Stimulated activated CD4-positive, alpha-beta T cell treated with anti-CD3 and anti-CD28 coated beads, Interleukin-1b, Interleukin-23, amount 100 ng/mL, for 1 hour (primary cell): ENCODE measurements at places on chromosomes 11 and 22.

DNA sequence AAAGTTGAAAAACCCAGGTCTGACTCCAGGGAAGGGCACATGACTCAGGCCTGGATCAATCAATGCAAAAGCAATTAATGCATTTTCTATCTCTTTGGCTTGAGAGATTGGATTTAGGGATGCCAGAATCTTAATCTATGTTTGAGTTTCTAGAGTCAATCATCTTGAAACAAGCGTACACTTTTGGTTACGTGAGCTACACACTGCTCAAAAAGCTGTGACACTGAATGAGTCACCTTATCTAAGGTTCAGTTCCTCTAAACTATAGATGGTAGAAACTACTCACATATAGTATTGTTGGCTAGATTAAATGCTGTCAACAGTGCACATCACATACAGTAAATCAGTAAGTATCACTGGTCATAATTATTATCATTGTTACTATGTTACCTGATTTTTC, 24.2 kb downstream of the MRE11 start:
- no peak for DNase-seq

GRCh38 chr11:47248304-47248663, 330 bp downstream of the ACP2 start:
- no peak for DNase-seq

- DNase-seq, result no peak
These were observed 136.1 kb downstream of the DCDC1 start for GRCh38 chr11:31233425-31233824.

DNA sequence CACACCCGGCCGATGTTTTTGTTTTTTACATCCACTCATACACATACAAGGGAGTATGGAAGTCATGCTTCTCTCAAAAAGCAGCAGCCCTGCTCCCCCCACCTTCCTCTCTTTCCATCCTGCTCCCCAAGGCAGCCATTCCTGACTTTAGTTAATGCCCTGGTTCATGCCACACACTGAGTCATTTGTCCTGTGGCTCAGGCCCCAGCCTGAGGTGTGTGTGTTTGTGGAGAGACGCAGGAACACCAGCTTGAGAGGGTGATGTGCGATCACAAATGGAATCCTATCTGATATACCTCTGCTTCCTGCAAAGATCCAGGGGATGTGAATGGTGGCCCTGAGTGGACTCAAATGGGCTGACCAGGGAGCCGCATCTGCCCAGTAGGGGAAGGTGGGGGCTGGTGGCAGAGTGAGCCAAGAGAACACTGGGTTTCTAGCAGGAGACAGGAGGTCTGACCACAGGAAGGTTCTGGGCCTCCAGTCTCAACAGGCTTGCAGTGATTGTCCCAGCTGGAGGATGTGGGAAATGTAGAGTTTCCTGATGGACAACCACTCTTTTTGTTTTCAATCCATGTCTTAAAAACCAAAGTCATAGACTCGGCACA, 86.7 kb downstream of the OSBP2 start:
- DNase-seq, result no peak

DNA sequence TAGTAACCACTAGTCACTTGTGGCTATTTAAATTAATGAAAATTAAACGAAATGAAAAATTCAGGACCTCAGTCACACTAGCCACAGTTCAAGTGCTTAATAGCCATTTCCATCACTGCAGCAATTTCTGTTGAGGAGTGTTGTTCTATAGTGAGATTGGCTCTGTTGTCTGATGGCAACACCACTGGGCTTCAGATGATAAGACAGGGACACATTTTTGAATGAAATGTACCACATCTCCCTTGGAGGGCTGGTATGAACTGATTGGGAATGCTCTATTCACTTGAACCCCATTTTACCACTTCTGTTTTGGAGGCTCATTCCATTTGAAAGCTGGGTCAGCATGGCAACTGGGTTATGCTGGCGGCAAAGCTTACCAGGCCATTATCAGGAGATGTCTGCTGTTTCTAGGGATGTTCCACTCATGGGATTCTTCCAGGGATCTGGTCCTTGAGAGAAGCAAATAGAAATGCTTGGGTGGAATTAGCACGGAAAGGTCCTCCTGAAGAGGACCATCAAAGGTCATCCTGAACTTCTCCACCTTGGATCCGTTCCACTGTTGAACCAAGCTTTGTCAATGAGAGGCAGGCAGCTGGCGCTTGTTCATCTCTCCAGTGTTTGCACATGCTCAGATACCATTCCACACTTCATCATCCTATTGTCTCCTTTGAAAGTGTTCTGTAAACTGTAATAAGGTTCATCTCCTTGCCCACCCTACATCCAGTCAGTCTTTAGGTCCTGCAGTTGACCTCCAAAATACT, 7.6 kb downstream of the AMOTL1 start:
- no peak for DNase-seq

- DNase-seq, result no peak
These were observed 19.8 kb downstream of the KCNQ1 start for GRCh38 chr11:2464451-2465165.

DNA sequence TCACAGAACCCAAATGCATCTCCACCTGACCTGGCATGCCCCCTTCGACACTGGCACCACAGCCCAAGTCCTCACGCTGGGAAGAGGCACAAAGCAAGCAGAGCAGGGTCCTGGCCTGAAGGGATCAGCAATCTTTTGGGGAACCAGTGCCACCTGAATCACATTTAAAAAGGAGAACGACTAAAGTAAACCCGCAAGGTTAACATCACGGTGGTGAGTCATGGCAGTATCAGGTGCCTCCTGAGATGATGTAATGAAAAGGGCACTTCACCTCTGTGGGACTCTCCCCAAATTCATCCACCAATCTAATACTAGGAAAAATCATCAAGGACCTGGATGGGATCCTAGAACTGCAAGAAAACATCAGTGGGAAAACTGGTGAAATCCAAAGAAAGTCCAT, 44.9 kb downstream of the PACSIN2 start:
- no peak for DNase-seq

- DNase-seq, result no peak
These were observed 1.5 kb downstream of the ZC3H7B start for GRCh38 chr22:41302811-41303210.

DNA sequence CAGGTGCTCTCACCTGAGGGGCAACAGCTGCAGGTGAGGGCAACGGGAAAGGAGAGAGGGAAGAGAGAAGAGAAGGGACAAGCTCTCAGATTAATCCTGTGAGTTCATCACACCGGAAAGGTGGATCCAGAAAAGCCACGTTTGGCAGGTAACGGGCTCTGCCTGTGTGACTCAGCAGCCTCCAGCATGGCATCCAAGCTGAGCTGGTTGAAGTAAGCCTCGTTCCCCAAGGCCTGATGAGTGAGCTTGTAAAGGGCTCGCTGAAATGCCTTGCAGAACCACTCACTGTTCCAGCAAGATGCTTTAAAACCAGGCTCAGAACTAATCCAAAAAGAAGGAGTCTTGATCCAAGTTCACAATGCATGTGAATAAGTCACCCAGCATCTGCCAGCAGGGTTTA, 206.9 kb upstream of the TMEM45B start:
- DNase-seq, result no peak

- no peak for DNase-seq
These were observed 25.9 kb downstream of the PIWIL4 start for GRCh38 chr11:94593030-94593429.

- no peak for DNase-seq
These were observed 1.7 kb downstream of the ZBTB16 start for GRCh38 chr11:114061048-114061680.

- no peak for DNase-seq
These were observed 87.7 kb upstream of the HORMAD2 start for GRCh38 chr22:29992341-29993275.

- DNase-seq, result no peak
These were observed 23.5 kb upstream of the CRYBB3 start for GRCh38 chr22:25176175-25176574.

DNA sequence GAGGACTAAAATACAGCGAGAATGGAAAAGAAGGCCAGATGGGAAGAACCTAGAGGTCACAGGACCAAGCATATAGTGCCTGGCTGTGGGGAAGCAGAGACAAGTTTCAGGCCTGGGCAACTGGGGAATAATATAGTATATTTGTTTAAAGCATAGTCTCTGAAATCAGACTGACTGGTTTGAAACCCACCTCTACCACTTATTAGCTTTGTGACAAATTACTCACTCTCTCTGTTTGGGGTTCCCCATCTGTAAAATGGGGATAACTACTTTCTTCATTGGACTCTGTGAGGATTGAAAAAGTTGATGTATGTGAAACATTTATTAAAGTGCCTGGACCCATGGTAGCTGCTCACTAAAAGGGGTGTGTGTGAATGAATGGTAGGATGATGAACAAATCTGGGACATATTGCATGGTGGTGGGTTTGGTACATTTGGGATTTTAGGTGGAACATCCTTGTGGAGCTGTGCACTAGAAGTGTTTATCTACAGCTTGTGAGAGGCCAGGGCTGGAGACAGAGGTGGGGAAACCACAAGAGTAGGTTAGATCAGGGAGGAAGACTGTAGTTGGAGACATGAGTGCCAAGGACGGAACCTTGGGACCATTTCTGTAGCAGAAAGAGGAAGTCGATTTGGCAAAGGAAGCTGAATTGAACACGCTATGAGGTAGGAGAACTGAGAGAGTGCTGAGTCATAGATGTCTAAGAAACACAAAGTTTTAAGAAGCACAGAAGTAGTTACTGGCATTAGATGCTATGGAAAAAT, 52.6 kb downstream of the SWAP70 start:
- no peak for DNase-seq

- no peak for DNase-seq
These were observed 193.6 kb downstream of the CWF19L2 start for GRCh38 chr11:107263844-107264563.

GRCh38 chr11:119511614-119512306, 88.8 kb upstream of the THY1 start:
- DNase-seq, result no peak

DNA sequence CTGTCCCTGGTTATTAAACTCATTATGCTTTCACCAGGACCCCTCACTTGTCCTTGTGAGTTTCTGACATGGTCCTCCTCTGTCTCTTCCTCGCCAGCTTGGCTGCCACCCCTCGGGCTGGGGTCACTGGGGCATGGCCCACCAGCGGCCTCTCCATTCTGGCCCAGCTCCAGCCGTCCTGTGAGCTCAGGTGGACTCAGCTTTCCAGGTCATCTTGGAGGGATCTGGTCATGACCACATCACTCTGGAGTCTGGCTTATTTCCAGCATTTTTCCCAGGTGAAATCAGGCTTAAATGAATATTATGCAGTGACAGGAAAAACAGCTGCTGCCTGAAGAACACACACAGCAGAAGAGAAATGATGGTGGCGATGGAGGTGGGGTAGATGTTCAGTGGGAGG, 224.5 kb downstream of the ADAMTS15 start:
- DNase-seq, result no peak

DNA sequence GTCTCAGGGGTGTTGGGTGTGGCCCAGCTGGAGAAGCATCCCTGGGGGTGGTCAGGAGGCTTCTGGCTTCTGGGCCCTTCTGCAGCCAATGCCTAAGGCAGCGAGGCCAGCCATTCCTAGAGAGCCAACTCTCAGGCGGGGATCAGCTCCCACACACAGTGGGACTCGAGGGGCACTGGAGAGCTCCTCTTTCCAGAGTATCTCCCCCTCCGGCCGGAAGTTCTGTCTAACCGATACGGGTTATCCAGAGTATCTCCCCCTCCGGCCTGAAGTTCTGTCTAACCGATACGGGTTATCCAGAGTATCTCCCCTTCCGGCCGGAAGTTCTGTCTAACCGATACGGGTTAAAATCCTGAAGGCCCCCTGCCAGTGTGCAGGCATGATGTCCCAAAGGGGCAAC, 71.2 kb upstream of the B3GAT1 start:
- DNase-seq, result no peak

- DNase-seq, result no peak
These were observed 452 bp downstream of the MACROD1 start for GRCh38 chr11:64165481-64165841.

DNA sequence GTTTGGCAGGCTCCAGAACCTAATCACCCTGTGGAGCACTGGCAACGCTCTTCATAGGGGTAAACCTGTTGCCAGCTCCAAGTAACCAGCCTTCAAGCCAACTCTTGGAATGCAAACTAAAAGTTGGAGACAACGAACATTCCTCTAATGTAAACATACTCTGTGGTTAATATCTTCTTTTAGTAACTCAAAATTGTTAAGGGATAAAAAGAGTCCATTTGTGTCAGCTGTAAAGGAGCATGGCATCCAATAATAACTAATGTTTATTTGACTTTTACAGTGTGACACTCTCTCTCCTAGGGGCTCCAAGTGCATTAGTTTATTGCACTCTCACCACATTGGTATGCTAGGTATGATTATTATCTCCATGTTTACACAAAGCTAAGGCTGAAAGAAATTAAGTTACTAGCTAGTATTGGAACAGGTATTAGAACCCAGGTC, 31.0 kb upstream of the AMOTL1 start:
- DNase-seq, result no peak

DNA sequence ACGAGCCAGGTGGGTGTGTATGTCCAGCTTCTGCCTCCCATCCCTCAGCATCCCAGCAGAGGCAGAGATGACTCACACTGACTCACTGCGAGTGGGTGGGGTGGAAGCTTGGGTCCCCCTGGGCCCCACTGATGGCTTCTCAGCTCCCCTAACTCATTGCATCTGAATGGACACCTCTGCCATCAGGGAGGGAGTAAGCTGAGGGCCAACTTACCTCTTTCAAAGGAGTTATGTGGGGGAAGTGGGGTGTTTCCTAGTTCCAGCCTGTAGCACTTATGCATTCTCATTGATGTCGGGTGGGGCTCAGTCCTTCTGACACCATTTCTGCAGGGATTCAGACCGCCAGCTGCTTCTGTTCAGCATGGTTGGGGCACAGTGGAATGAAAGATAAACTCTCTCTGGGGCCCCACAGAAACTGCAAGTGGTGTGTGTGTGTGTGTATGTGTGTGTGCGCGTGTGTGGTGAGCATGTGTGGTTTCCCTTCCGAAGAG, 1425.8 kb downstream of the TBC1D22A start:
- no peak for DNase-seq

DNA sequence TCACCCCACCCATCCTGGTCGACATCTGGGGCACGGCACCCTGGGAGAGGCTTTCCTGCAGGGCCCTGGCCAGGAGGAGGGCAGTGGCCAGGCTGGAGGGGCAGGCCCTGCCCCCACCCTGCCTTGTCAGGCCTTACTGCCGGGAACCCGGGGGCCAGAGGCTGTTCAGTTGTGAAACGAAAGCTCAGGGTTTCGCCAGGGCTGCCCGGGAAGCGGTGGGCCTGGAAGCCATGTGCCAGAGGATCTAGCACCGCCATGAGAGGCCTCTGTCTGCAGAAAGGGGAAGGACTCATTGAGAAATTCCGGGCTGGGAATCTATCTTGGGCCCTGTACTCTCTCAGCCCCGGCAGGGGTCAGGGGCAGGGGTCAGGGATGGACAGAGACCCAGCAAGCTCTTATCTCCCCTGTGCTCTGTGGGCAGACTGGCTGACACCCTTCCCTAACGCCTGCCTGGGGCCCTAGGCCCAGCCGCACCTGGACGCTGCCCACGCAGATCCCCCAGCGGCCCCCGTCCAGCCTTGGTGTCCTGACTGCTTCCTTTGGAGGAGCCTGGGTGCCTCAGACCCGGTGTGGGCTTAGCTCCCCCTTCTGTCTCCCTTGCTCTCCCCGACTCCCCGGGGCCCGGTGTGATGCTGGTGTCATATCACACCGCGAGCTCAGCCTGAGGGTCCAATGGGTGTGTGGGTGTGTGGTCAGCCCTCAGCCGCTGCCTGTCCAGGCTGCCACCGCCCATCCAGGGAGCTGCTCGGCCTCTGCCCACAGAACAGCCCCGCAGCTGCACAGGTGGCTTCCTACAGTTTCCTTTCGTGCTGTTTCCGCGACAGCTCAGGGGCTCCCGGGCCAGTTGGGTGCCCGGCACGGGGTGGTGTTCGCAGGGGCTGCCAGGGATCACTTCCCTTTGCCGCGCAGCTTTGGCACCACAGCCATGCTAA, 6.5 kb downstream of the PIM3 start:
- no peak for DNase-seq

- DNase-seq, result no peak
These were observed 18.3 kb downstream of the DNAL4 start for GRCh38 chr22:38775656-38776055.
